ENCODE measurements at places on chromosomes 2 and 18.

DNA sequence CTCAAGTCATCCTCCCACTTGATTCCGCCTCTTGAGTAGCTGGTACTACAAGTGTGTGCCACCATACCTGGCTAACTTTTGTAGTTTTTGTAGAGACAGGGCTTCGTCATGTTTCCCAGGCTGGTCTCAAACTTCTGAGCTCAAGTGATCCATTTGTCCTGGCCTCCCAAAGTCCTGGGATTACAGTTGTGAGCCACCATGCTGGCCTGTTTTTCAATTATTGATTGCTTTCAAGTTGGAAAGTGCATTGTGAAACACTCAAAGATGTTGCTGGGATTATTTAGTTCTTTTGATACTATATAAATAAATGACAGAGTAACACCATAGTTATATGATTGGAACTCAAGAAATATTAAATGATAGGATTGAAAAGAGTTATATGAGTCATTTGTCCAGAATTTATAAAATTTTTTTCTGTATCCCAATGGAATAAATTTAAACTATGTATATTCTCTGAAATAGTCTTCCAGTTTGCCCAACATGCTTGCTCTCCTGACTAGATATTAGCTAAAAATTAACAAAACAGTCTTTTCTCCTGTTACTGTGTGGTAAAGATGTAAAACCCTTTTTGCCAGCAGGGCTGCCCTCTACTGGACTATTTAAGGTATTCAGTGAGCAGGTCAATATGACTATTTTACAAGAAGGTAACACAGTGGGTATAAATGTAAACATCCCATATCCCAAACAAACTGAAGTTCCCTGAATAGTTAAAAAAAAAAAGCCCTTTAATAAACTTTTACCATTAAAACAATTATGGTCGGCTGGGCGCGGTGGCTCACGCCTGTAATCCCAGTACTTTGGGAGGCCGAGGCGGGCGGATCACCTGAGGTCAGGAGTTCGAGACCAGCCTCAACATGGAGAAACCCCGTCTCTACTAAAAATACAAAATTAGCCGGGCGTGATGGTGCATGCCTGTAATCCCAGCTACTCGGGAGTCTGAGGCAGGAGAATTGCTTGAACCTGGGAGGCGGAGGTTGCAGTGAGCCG lies 42.7 kb downstream of the ACSL3 start:
- no peak for DNase-seq

- no peak for DNase-seq
These were observed 524.0 kb downstream of the LRRTM4 start for GRCh38 chr2:76998152-76998551.

- DNase-seq: no peak
These were observed 25.5 kb upstream of the KCNE4 start for GRCh38 chr2:223026357-223027110.

- no peak for DNase-seq
These were observed 6.0 kb upstream of the PRKD3 start for GRCh38 chr2:37330681-37331080.

DNA sequence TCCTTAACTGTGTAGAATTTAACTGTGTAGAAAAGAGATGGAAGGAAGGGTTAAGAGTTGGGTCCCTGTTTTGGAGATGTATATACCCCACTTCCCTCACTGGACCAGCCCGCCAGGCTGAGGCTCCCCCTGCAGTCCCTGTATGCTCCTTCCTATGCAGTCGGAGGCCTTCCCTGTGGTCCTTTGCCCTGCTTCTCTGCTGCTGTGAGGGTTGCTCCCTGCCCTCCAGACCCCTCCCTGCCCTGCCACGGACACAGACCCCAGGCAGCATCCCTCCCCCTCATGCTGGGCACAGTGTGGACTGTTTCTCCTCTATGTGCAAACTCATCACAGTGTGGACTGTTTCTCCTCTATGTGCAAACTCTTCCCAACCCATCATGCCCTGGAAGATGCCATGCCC lies 88.7 kb downstream of the TGOLN2 start:
- DNase-seq: no peak

All from liver (tissue), 10 donors.